Activated CD4-positive, alpha-beta T cell treated with anti-CD3 and anti-CD28 coated beads for 24 hours (primary cell): ENCODE measurements at places on chromosomes 6 and 20.

DNA sequence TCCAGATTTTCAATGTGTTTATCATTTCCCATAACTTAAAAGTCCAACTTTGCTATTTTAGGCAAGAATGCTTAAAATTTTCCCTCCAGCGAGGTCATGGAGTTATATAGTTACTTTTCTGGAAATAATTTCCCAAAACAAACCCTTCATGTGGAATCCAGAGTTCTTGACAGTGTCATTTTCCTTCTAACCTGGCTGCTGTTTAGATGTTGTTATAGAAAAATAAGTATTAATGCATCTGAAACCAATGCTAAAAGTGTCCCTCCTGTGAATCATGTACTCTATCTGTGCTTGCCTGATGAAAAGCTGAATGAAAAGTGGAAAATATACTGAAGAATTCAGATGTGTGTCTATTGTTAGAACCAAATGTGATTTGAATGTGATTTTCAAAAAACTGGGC lies 245.3 kb upstream of the HSF2 start:
- DNase-seq, result no peak

GRCh38 chr6:114997813-114998292 lies 655.0 kb upstream of the HS3ST5 start:
- DNase-seq, result no peak

DNA sequence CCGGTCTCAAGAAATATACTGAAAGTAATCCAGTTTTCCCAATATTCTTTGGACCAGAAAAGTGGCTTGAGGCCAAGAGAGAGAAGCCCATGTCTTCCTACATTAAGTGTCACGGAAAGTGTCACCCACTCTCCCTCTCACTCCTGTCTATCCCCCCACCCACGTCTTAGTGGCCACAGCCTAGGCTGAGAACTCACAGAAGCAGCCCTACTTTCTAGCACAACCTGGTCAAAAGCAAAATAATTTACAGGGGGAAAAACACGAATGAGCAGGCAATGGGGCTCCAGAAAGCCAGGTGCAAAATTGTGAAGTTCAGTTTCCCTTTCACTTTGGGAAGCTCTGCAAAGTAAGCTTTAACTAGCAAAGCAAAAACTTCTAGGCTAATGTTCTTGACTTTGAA lies 118.0 kb downstream of the OPRM1 start:
- no peak for DNase-seq

DNA sequence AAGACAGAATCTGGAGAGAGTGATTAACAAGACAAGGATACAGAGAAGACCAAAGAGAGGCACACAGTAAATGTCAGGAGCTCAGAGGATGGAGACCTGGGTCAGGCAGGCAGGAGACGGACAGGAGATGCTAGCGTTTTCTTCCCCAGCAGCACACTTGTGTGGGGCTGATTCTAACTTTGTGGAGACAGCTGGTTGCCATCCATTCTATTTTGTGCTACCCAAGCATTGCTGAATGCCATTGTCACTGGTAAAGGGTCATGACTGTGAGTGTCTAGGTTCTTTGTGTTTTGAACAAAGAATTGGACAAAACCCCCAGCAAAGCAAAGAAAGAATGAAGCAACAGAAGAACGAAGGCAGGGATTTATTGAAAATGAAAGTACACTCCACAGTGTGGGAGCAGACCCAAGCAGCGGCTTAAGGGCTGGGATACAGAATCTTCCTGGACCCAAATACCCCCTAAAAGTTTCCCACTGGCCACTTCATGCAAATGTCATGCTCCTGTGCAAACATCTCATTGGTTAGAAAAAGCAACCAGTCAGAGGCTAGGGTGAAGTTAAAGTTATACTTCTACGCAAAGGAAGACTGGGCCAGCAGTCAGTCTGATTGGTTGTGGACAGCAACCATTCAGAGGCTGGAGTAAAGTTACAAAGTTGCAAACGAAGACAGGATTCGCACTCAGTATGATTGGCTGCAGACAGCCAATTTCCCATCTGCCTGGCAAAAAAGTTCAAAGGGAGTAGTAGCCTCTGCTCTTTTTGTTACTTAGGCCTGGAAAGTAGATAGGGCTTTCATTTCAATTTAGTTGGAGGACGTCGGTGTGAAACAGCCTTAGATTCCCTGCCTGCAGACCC lies 17.5 kb downstream of the PTK7 start:
- DNase-seq, result no peak

- no peak for DNase-seq
Measured at GRCh38 chr6:151239603-151240035, at the start of gene AKAP12. Gene AKAP12 (plus strand): TSS chr6:151239967. CDS start chr6:151240563, 596 bp downstream.

DNA sequence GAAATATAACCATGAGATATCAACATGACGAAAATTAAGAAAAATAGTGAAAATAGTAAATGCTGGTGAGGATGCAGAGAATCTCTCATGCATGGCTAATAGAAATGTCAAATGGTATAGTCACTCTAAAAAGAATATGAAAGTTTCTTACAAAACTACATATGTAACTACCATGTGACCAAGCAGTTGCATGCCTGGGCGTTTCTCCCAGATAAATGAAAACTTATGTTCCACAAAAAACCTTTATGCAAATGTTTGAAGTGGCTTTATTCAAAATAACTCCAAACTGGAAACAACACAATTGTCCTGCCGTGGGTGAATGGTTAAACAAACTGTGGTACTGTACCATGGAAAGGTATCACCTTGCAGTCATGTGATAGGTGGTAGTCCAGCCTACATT lies 112.4 kb downstream of the HDGFL1 start:
- DNase-seq, result no peak

DNA sequence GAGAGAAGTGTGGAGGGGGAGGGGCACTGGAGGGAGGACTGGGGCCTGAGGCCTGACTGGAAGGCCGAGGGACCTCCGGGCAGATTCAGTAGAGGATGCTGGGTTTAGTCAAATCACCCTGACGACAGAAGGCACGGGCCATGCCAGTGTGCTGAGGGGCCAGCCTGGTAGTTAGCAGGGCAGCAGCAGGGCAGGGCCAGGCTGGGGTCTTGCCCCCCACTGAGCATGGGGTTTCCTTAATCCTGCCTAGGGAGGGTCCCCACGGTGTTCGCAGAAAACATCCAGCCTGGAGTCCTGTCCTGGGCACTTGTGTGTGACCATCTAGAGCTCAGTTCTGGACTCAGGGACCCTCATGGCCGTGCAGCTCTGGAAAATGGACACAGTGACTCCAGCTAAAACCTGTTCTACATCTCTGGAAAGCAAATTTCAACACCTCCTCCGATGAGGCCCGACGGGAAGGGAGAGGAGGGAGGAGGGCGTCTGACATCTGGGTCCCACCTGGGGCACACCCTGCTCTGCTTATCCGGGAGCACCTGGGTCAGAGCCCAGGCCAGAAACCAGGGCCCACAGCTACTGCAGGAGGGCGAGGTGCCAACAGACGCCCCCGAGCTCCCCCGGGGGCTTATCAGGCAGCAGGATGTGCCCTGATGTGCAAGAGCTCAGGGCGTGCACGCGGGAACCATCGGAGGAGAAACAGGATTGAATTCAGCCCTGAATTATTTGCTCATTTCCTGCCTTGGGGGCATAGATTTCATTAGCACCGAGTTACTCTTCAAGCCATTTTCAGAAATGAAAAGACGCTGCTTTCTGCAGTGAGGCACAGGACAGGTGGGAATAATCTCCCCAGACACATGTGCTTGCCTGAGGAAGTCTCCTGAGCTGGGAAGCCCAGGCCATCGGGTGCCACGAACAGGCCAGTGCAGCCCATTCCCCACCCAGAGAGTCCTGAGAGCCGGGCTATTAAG lies 78.0 kb upstream of the MPC1 start:
- DNase-seq, result no peak

- no peak for DNase-seq
Measured at GRCh38 chr6:159089909-159090308, 45.1 kb upstream of the TAGAP start.

DNA sequence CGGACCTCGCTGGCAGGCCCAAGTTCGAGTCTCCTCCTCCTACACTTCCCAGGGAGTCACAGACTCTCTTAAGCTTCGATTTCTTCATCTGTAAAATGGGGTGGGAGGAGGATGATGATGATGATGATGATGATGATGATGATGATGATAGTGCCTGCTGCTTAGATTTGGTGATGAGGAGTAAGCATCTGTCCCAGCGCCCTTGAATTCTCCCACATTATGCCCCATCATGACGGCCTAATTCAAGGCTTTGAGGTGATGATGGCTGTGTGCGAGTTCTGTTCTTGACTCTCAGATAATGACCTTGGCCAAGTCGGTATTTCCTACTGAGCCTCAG lies 487 bp upstream of the KIAA1755 start:
- DNase-seq, result no peak

GRCh38 chr6:134363323-134364039 lies 45.6 kb upstream of the SGK1 start:
- no peak for DNase-seq

- no peak for DNase-seq
Measured at GRCh38 chr6:75317503-75318206, 33.1 kb upstream of the TMEM30A start.

GRCh38 chr6:134295953-134296553 lies 21.9 kb downstream of the SGK1 start:
- no peak for DNase-seq

DNA sequence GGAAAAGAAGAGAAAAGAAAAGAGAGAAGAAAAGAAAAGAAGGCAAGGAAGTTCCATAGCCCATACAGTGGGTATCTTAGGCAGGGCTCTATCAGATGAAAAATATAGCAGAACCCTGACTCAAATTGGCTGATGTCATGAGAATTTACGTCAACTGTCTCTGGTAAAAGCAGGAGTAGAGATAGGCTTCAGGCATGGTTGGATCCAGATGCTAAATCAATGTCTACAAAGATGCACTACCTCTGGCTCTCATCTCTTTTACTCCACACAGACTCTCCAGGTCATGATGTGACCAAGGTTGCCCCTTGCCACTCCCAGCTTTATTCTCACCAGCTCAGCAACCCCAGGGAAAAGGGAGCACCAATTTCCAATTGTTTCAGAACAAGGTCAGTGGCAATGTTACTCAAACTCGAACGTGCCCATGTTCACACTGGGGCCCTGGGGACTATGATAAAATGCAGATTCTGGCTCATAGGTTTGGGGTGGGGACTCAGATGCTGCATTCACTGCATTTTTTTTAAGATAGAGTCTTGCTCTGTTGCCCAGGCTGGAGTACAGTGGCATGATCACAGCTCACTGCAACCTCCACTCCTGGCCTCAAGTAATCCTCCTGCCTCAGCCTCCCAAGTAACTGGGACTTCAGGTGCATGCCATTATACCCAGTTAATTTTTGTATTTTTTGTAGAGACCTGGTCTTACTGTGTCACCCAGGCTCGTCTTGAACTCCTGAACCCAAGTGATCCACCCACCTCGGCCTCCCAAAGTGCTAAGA lies 33.4 kb upstream of the PTGIS start:
- no peak for DNase-seq

GRCh38 chr6:20789162-20789561 lies 254.9 kb downstream of the CDKAL1 start:
- DNase-seq, result no peak

DNA sequence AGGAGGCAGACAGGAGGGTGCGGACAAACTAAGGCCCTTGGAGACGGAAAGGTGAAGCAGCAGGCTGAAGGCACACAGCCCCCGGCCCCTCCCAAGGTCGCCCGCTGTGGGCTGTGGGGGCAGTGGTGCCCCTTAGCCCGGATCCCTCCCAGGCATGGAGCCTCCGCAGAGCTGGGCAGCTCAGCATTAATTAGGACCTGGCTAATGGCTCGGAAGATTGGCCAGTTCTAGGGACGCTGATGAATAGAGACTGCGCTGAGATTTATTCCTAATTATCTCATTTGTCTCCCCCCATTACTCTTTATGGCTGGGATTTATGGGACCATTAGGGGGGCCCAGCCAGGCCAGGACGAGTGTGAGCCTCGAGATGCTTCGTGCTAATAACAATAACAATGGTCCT lies 20.4 kb downstream of the MDFI start:
- no peak for DNase-seq

- DNase-seq, result no peak
Measured at GRCh38 chr6:167053895-167054530, 54.8 kb downstream of the CEP43 start.

GRCh38 chr6:111361648-111362047 lies 121.4 kb downstream of the REV3L start:
- DNase-seq, result no peak

DNA sequence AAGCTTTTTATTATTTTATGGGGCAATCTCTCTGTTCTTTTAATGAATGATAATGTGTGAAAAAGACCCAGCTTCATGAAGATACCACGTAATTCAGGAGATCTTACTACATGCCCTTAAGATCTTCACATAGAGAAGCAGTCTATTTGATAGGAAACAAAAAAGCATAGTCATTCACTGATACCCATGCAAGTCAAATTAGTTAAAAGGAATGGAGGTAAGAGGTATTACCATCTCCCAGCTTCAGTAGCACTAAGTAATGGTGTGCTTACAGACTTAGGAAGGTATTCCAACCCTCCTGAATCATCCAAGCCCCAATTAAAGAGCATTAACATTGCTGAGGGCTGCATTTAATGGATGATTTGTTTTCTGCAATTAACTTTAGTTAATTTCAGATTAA lies 364.7 kb downstream of the SYNE1 start:
- DNase-seq, result no peak

GRCh38 chr20:4234128-4234527 lies 218.8 kb upstream of the RNF24 start:
- no peak for DNase-seq

DNA sequence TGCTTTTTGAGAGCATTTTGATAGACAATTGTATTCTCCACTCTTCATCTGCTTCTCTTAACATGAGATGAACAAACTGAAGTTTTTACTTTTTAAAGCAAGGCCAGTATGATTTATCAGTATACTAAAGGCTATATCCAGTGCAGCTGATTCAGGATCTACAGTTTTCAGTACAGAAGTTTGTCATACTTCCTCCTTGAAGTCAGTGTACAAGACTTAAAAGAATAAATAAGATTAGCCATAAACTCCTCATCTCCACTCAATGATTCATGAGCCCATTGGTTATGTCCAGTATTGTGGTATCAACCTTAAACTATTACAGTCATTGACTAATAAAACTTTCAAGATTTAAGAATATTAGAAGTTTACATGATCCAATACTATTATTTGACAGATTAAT lies 374.8 kb upstream of the EPHA7 start:
- DNase-seq, result no peak

- no peak for DNase-seq
Measured at GRCh38 chr6:125732398-125732797, 17.0 kb upstream of the HEY2 start.

- no peak for DNase-seq
Measured at GRCh38 chr6:125639466-125640020, 109.9 kb upstream of the HEY2 start.

DNA sequence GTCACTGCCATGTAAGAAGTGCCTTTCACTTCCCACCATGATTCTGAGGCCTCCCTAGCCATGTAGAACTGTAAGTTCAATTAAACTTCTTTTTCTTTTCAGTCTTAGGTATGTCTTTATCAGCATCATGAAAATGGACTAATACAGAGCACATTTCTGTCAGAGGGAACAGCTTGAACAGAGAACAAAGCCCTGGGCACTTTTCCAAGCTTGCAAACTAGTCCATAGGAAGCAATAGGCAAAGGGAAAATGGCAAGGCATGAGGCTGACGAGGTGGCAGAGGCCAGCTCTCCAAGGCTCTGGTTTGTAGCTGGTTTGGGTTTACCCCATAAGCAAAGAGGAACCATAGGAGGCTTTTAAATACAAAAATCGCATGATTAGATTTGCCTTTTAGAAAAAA lies 185.1 kb upstream of the HDDC2 start:
- no peak for DNase-seq

- no peak for DNase-seq
Measured at GRCh38 chr6:45730232-45730631, 285.4 kb downstream of the CLIC5 start.

GRCh38 chr6:33050014-33050810 lies 23.2 kb downstream of the HLA-DPA1 start:
- no peak for DNase-seq
